Left forelimb (tissue), 1 donor: ENCODE measurements at places on chromosomes 11 and 22.
A peak's percentile ranks its signal among the peaks of the same experiment; 100 is the strongest.

- no peak for DNase-seq
Measured at GRCh38 chr11:27395556-27396258, 32.7 kb upstream of the CCDC34 start.

DNA sequence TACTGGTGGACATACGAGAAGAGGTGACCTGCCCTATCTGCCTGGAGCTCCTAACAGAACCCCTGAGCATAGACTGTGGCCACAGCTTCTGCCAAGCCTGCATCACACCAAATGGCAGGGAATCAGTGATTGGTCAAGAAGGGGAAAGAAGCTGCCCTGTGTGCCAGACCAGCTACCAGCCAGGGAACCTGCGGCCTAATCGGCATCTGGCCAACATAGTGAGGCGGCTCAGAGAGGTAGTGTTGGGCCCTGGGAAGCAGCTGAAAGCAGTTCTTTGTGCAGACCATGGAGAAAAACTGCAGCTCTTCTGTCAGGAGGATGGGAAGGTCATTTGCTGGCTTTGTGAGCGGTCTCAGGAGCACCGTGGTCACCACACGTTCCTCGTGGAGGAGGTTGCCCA lies 6.9 kb downstream of the TRIM6 start:
- DNase-seq, result no peak

- DNase-seq, result no peak
Measured at GRCh38 chr11:10908215-10908951, 50.5 kb upstream of the ZBED5 start.

DNA sequence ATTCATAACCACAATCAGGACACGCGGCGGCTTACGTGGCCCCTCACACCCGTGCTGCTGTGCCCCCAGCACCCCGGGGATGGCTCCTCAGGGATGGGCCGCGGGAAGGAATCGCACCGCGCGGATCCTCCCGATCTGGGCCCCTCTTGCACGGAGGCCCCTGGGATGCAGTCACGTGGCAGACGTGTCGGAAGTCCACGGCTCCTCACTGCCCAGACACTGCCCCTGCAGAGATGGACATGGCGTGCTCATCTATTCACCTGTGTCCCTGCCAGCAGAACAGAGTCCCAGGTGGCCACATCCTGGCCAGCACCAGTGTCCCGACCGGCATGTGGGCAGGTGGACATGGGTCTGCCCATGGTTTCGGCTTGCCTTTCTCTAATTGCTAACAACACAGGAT lies 12.8 kb downstream of the MOB2 start:
- no peak for DNase-seq

- DNase-seq, result no peak
Measured at GRCh38 chr22:28792491-28793383, 7.6 kb downstream of the XBP1 start.

DNA sequence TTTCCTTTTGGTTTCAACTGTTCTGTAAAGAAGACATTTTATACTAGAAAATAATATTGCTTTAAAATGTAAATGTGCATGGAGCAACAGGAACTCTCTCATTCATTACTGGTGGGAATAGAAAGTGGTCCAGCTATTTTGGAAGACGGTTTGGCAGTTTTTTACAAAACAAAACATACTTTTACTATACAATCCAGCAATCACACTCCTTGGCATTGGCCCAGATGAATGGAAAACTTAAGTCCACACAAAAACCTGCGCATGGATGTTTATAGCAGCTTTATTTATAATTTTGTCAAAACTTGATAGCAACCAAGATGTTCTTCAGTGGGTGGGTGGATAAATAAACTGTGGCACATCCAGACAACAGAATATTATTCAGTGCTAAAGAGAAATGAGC lies 49.9 kb upstream of the SEPTIN5 start:
- no peak for DNase-seq

DNA sequence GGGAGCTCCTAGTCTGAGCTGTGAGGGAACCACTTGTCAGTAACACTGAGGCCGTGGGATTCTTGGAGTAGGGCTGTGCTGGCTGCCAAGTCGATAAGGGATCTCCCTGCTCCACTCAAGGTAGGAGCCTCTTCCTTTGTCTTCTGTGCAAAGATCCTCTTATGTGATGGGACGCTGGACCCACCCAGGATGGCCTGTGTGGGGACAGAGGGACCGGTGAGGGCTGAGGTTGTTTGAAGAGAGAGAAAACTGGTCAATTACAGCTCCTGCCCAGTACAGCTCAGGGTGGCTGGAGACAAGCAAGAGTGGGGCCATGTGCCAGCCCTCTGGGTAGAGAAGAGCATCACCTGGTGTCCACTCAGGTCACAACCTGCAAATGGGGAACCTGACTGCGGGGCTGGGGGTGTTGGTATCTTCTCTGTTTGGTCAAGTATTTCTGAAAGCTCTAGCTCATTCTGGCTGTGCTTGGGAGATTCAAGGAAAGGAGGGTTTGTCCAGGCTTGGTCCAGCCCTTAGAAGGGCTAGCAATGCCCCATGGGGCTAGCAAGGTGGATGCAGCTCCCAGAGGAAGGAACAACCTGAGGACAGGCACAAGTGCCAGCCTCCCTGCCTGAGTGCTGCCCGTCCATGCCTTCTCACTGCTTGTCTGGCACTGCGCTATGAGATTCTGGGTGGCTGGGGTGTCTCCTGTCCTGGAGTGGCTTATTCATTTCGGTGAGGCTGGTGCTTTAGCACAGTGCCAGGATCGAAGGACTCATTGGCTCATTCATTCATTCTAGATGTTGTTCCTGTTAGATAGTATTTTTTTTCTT lies 27.6 kb upstream of the BAIAP2L2 start:
- no peak for DNase-seq

DNA sequence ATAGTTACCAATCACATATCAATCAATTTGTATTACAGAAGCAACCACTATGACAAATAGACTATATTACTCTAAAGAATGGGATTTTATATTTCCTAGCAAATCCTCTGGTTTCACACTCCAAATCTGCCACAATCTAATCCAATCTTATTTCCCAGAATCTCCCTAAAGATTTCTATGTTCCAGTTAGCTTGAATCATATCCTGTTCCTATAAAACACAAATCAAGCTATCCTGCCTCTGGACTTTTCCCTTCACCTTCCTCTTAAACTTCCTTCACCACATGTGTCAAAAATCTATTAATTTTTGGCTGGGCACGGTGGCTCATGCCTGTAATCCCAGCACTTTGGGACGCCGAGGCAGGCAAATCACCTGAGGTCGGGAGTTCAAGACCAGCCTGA lies 50.0 kb downstream of the PIK3C2A start:
- no peak for DNase-seq

GRCh38 chr11:2950825-2951224 lies 21.6 kb upstream of the PHLDA2 start:
- no peak for DNase-seq

DNA sequence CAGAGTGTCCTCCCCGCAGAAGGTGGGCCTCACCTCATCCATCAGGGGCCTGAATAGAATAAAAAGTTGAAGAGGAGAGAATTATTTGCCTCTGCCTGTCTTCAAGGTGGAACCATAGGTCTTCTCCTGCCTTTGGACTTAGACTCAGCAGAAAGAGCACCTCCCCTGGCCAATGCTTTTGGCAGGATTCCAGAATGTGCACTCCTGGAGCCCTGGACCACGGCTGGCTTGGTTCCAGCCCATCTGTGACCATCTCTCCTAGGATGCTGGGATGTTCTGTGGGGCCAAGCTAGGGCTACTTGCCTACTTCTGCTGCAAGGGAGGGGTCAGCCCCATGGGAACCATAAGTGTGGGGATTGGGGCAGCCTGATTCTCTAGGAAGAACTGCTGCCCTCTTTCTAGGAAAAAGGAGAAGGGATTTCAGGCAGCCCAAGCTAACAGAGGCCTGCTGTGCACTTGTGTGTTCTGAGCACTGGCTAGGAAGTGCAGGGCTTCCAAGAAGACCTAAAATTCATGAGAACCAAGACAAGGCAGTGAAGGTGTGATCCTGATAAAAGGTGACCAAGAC lies 32.2 kb upstream of the SHANK2 start:
- DNase-seq, result peak; percentile 30

DNA sequence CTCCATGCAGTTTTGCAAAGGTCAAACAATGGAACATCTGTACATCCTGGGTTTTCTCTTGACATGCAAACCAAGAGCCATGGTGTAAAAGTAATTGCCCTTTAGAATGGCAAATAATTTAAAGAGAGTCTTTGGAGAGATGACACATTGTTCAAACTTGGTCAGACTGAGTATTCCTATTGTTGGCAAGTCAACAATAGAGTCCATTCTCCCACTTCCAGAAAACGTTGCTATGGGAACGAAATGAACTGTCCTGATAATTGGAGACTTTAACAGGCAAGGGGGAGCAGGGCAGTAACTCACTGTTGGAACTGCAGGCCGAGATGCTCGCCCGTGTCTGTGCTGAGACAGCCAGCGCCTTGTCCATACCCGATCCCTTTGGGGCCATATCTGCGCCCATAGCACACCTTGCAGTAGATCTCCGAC lies 13.9 kb downstream of the CSRP3 start:
- no peak for DNase-seq

- DNase-seq, result no peak
Measured at GRCh38 chr22:30470655-30471054, 1.2 kb downstream of the SEC14L3 start.

DNA sequence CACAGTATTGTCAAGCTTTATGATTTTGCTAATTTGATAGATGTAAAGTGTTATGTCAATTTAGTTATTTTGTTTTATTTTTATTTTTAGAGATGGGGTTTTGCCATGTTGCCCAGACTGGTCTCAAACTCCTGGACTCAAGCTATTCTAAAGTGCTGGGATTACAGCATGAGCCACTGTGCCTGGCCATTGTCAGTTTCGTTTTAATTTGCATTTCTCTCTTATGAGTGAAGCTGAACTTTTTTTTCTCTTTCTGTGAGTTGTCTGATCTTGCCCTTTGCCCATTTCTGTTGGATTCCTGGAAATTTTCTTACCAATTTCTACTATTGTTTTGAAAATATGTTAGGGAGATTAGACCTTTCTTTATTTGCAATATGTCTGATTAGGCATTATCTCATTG lies 15.5 kb downstream of the NEU3 start:
- DNase-seq, result no peak

DNA sequence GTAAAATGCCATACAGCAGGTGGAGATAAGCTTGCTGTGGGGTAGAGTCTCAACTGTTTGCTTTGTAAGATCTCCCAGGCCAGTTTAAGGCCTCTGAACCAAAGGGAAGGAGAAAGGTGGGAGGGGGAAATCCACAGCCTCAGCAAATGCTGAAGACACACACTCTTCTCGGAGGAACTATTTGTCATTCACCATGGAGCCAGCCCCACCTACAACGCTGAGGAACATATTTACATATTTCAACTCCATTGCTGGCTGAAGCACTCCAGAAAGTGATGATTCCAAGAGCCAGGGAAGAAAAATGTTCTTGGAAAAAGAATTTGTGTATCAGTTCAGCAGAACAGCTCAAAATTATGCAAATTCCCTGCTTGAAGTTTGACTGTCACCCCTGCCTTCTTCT lies 6.5 kb downstream of the TENM4 start:
- no peak for DNase-seq

DNA sequence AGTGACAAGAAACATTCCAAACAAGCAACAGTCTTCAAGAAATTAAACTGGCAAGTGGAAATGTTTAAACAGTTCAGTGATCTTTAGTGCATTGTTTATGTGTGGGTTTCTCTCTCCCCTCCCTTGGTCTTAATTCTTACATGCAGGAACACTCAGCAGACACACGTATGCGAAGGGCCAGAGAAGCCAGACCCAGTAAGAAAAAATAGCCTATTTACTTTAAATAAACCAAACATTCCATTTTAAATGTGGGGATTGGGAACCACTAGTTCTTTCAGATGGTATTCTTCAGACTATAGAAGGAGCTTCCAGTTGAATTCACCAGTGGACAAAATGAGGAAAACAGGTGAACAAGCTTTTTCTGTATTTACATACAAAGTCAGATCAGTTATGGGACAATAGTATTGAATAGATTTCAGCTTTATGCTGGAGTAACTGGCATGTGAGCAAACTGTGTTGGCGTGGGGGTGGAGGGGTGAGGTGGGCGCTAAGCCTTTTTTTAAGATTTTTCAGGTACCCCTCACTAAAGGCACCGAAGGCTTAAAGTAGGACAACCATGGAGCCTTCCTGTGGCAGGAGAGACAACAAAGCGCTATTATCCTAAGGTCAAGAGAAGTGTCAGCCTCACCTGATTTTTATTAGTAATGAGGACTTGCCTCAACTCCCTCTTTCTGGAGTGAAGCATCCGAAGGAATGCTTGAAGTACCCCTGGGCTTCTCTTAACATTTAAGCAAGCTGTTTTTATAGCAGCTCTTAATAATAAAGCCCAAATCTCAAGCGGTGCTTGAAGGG lies 6.0 kb downstream of the MALAT1 start:
- no peak for DNase-seq

- no peak for DNase-seq
Measured at GRCh38 chr11:64916040-64916774, 802 bp downstream of the ATG2A start.

DNA sequence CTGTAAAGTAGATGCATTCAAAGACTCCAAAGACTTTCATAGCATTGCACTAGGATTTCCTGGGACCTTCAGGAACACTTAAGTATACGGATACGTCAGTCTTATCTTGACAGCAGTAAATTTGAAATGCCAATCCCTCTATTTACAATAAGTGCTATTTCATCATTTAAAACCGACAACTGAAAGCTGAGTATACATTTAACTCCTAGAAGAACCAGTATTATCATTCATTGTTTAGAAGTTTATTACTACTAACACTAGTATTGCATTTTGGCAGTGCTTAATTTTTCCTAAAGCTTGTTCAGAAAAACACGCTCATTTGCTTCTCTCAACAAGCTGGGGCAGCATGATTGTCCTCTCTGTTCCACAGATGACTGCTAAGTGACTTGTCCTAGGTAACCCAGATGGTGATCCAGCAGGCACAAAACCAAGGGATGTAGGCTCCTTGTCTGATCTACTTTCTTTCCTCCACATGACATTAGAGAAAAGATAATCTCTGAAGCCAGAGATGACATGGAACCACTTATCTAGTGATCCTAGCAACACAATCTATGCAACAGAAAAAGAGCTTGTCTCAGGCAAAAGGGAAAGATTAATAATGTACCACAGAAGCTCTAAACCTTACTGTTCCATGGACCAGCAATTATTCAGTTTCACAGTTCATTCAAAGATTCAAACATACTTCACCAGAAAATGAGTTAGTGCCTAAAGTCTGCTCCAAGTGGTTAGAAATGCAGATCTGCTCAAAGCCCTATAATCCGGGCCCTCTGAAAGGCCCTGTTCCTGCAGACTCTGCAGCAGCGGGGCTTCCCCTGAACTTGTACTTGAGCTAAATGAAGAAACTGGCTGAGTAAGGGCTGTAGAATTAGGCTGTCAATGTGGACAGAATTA lies 5.2 kb downstream of the MAML2 start:
- DNase-seq, result no peak

DNA sequence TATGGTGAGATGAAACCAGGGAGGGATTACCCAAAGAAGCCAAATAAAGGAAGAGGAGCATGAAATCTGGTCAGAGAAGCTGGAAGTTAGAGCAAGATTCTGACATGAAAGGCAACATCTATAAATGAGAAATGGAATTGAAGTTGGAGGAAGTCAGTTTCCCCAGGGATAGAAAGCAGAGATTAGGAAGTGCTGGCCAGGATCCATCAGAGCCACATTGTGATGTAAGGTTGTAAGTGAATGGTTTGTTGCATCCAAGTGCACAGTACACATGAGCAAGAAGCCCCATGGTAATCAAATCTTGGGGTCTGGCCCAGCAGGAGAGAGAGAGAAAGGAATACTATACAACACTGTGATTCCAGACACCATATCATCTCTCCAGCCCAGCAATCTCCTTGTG lies 6.6 kb upstream of the NLRP10 start:
- DNase-seq, result no peak

- no peak for DNase-seq
Measured at GRCh38 chr11:81303038-81303664, 1430.5 kb downstream of the FAM181B start.

GRCh38 chr11:96156379-96156722 lies 186.6 kb downstream of the MAML2 start:
- DNase-seq, result no peak
